ENCODE measurements at places on chromosomes 2 and 18.

DNA sequence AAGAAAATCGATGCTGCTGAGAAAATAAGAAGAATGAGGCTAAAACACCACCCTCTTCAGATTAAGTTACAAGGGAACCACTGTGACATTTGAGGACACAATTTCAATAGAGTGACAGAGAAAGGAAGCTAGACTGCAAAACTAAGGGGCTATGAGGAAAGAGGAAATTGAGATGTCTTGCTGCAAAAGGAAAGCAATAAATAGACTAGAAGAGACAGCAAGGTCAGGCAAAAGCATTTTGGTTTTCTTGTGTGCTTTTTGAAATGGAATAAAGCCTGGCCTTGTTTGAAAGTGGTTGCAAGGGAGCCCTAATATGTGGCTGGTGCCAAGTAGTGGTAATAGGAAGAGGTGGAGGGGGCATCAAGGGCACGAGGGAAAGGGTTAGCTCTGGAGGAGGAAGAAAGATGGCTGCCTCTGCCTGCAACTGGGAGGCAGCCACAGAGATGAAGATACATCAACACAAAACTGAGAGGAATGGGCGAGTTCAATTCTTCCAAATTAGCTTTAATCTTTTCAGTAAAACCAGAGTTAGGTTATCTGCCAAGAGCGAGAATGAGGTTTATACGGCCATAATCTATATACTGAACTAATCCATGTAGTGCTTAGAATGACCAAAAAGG is 1.2 kb upstream of the MRO start:
- DNase-seq = no peak

DNA sequence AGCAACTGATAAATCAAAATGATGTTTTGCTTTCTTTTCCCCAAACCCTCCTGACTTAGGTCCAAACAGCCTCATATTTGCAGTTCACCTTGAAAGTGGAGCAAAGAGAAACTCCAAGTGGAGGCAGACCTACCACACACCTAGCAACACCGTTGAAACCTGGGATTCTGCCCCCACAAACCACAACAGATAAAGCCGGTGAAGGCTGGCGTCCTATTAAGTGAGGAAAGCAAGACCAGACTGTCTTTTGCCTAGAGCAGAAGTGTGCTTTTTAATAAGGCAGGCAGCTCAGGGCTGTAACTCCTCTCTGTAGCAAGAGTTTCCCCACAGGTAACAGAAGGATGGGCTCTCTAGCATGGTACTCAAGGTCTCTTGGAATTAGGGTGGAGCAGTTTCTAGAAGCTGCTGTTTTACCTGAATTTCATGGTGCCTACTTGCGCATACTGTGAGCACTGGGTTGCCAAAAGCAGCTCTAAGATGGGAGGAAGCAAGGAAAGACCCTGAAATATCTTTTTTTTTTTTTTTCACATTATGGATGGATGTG is 336.9 kb downstream of the BCL11A start:
- DNase-seq = no peak

- DNase-seq = no peak
These were observed 32.2 kb downstream of the MAPRE2 start for GRCh38 chr18:35073186-35074105.

DNA sequence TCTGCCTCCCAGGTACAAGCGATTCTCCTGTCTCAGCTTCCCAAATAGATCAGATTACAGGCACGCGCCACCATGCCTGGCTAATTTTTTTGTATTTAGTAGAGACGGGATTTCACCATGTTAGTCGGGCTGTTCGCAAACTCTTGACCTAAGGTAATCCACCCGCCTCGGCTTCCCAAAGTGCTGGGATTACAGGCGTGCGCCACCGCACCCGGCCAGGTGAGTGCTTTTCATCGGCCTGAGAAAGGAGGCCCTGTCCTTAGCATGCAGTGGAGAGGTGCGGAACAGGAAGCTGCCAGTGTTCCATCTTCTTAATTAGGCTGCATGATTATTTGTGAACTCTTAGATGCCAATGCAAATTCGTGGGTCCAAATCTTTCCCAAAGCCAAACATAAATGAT is 125.7 kb upstream of the THSD7B start:
- no peak for DNase-seq

DNA sequence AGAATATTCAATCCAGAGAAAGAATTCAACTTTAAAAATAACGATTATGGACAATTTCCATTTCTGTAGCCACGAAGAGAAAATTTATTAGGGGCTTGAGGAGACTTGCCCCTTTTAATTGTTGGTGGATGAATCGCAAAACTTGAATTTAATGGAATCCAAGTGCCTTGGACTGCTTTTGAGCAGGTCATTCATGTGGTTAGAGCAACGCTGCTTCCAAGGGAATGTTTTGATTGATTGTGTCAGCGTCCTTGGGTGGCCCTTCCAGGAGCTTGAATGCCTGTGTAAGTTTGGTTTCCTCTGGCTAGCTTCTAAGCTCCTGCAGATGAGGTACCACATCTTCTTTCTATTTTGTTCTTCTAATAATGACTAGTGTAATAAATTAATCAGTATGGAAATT is 213.4 kb downstream of the LTBP1 start:
- DNase-seq = no peak

GRCh38 chr18:31250902-31251301 is 67.1 kb upstream of the DSG1 start:
- no peak for DNase-seq

DNA sequence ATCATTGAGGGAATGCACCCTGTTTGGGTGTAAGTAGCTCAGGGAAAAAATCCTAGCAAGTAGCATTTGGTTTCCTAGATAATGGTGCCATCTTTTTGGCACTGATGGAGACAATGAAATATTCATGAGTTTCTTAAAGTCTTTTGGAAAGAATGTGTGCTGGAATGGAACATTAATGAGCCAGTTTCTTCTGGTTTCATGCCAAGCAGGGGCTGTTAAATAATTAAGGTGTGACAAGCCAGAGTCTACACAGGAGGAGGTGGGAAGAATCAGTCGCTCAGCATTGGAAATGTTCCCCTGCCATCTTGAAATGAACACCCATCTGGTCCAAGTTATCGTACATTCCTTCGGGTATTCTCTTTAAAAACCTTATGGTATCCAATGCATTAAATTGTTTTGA is 457.3 kb downstream of the RIT2 start:
- DNase-seq = no peak

DNA sequence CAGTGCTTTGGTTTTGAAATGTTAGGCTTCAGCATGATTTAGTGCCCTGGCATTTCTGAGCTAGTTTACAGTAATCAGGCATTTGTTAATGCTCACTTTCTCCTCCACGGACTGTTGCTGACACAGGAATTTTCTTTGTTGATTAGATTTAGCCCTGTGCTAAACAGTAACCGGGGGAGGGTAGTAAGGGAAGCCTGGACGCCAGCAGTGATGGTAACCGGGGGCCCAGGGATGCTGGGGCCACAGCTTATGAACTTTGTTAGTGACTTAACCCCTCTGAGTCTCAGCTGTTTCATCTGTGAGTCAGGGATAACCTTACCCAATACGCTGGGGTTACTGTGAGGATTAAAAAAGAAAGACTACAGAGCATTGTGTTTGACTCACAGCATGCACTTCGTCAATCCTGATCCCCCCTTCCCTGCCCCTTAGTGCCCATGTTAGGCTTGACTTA is 33.5 kb downstream of the KLHL29 start:
- no peak for DNase-seq

DNA sequence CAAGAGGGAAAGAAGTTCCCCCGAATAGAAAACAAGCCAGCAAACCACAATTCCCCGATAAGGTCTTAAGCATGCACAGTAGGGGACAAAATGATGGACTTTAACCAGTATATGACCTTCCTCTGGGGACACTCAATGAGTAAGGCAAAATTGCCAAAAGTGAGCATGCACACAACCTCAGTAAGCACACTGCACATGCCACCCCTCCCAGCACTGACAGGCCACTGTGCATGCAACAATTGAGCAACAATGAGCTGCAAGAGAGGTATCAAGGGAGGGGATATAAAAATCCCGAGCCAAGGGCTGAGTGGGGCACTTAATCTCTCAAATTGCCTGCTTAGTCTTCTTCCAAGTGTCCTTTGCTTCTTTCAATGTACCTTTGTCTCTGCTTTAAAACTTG is 935.8 kb upstream of the SLC39A10 start:
- no peak for DNase-seq

Data from NCI-H1436 treated with DMSO at 0.1 percent for 48 hours (cell line).